ENCODE measurements at places on chromosomes 12 and 14.

DNA sequence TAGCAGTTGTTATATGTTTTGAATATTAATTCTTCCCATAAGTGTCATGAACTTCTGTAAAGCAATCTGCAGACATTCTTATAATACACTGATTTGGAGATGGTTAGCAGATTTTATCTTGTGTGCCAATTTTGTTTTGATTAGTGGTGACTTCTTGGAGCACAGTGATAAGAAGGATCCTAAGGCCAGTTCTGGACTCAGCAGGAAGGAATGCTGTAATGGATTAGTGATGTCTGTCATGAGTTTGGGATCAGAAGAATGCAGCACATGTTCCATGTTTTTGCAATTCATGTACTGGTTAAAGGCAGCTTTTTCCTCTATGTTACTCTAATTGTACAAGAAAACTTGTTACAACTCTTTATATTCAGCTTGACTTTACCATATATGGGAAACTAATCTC, 91.5 kb downstream of the UNC79 start:
- no peak for DNase-seq

DNA sequence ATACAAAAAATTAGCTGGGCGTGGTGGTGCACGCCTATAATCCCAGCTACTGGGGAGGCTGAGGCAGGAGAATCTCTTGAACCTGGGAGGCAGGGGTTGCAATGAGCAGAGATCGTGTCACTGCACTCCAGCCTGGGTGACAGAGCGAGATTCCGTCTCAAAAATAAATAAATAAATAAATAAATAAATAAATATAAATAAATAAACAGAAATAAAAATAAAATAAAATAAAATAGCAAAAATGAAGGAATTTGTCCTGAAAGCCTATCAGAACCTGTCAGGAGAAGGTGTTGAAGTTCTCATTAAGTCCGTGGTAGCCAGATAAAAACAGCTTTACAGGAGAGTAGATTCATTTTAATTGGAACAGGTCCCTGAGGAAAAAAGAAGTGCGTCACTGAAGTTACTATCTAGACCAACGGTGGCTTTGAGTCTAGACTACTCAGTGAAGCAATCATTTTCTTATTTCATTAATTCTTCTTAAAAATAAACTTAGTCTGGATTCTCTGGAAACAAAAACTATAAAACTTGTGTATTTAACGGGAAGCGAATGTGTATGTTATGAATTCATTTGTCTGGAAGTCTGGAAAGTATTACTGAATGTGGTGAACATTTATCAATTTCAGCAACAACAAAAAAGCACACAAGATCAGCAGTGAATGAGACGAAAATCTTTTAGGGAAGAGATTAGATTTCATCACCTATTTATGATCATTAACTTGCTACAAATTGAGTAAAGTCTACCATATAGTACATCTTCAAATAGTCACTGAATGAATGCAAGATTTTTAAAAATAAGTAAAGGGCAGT, 248.5 kb upstream of the PDE3A start:
- DNase-seq, result no peak

DNA sequence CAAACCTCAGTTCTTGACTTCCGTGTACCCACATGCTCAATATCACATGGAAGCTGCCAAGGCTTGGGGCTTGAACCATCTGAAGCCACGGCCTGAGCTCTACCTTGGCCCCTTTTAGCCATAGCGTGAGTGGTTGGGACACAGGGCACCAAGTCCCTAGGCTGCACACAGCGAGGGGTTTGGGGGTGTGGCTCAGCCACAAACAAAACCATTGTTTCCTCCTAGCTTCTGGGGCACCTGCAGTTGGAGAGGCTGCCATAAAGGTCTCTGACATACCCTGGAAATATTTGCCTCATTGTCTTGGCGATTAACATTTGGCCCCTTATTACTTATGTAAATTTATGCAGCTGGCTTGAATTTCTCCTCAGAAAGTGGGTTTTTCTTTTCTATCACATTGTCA, 628.6 kb downstream of the NRXN3 start:
- no peak for DNase-seq

GRCh38 chr12:78284417-78284816, 453.7 kb downstream of the NAV3 start:
- DNase-seq, result no peak

DNA sequence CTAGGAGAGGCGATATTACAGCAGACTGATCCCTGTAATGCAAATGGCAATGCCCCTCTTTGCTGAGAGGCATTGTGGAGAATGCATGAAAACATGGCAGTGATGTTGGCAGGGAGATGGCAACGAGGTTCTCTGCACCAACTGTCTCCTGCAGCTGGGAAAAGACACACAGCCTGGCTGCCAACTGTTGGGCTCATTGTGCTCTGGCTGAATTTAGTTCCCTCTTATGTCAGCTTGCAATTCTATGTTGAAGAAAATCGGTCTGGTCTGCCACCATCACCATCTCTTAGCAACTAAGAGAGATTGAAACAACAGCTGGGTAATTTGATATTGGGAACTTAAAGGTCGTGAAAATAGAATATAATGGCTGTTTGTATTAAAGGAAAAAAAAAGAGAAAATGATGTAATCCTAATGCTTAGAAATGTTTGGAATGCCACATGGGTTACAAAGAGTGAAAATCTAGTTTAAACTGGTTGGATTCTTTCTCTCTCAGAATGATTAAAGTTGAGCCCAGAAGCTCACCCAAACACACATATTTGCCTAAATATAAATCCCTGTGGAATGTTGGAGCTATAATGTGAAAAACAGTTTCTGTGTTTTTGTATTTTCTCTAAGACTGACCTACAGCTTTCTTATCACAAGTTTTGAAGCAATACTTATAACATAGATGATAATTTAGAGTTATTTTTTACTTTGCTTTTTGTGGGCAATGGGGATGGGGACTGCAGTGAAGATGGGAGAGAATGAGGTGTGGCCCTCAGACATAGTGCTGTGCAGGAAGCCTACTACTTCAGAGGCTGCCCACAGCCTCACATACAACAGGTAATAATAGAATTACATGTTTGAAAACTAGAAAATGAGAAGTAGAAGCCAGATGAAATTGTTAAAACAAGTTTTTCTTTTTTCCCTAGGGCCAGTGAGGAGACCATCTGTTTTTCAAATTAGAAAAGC, 143.7 kb downstream of the AKAP6 start:
- peak; percentile 32 for DNase-seq

DNA sequence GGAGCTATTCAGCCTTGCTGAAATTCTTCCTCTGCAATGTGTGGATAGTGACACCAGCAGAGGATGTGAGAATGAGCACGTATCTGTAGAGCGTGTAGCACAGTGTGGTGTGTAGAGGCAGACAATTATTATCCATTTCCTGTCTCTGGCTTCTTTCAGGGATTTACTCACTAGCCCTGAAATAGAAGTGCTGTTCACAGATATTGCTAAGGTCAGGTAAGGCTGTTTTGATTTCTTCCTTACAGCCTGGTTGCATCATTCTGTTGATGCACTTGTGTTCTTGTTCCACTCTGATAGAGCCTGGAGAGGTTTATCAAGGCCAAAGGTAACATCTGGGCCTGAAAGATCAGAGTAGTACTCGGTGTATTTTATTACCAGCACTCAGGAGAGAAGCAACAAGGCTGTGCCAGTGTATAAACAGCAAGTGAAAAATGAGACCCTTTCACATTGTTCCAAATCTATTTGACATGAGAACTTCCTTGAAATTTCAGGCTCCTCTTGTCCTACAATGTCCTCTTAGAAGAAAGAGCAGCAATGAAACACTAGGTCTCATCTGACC, 16.7 kb downstream of the ARG2 start:
- no peak for DNase-seq

- DNase-seq, result peak; percentile 92
These were observed 12.4 kb upstream of the SNAPC1 start for GRCh38 chr14:61749867-61750266.

- DNase-seq, result peak; percentile 29
These were observed 472.7 kb upstream of the FLRT2 start for GRCh38 chr14:85057221-85057620.

DNA sequence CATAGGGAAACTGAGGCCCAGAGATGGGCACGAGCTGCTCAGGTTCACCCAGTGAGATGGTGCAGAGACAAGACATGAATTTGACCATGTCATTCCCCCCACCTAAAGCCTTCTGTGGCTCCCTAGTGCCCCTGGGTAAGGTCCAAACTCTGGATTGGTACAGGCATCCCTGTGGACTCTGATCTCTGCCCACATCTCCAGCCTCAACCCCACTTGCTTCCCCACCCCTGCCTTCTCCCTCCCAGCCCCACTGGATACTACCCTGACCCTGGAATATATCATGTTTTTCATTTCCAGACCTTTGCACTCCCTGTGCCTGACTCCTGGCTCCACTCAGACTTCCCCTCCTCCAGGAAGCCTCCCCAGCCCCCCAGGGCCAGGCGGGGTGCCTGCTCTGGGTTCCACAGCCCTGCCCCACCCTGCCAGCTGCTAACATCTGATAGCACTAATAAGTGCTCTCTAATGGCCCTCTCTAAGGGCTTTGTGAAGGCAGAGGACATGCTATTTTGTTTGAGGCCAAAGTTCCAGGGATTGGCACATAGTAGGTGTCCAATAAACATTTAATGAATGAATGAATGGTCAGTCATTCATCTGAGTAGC, 1.1 kb upstream of the SDSL start:
- DNase-seq, result no peak

- no peak for DNase-seq
These were observed 146.5 kb downstream of the CFAP54 start for GRCh38 chr12:96635844-96636243.

GRCh38 chr12:76158518-76159321, 74.2 kb upstream of the NAP1L1 start:
- DNase-seq, result no peak

DNA sequence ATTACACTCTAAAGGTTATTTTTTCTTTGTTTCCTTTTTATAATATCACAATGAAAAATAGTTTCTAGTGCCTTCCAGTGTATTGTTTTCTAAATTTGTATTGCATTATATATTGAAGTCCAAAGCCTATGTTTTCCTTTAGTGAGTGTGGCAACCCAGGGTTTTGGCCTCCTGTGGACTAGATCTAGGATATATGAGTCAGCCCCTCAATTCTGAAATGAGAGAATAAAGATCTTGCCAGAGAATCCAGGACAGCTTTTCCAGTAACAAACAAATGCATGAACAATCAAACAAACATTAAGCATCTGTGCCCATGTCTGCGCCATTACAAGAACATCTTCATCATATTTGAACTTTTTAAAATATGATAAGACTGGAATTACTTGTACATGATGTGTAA, 70.7 kb upstream of the SSTR1 start:
- DNase-seq, result no peak

DNA sequence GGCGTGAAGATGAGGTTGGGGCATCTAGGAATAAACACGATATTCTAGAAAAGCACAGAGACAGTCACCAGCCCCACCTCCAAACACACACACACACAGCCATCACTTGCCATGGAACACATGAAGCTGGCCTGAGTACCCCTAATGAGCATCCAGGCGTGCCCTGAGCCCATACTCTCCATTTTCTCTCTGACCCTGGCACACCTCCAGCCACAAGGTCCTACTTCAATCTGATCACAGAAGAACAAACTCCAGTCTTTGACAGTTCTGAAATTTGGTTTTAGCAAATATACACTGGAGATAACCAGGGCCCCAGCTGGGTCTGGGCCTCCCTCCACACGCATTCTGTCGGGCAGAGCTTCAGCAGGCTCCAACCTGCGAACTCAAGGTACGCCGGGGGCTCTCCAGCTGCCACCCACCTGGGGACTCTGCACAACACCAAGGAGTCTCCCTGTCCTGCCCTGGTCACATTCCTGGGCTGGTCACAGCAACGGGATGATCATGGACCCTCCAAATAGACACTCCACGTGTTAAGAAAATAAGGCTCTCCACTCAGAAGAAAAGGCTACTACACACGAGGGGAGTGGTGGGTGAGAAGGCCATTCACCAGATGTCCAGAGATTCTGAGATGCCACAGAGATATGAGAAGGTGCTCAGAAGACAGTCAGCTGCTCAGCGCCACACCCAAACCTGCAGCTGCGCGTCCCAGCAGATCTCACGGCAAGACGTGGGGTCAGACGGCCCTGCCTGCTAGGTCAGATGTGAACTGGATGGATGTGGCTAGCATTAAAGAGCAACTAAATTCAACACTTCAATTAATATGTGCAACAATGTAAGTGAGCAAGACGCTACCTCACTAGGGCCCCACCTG, 57.0 kb upstream of the PNMA1 start:
- DNase-seq, result no peak

DNA sequence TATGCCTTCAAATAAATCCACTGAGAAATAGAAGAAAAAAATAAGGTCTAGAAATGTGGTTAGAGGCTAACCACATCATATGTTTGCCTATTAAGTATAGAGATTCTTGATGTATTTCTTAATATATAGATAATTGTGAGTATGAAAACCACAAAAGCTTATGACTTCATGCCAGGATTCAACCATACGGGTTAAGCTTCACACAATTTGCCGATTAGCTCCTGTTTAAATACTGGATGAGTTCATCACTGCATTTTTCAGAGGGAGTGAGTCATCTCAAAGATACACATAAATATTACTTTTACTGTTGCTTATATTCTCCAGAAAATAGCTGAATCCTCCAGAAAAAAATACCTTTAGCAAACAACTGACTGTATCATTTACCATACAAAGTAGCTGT, 79.6 kb downstream of the RPL10L start:
- no peak for DNase-seq

DNA sequence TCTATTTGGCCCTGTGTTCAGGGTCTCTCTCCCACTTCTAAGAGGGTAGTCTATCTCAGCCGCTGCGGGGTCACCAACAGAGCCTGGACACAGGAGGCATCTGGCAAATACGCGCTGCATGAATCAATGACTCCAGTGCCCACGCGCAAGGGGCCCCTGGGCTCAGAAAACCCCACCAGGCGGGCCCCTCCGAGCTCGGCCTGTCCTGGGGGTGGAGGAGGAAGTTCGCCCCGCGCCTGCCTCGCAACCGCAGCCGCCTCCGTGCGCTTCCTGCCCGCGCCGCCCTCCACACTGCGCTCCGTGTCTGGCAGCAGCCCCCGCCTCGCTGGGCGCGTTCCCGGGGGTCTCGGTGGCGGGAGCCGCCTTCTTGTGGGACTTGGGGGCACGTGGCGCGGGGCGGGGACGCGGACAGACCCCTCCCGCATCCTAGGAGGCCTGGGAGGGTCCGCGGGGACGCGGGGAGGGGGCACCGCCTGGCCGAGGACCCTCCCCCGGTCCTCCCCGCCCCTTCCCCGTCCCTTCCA, 811 bp upstream of the FBRSL1 start:
- DNase-seq, result no peak

Data from NCI-H748 treated with DMSO at 0.1 percent for 48 hours (cell line).